Stimulated activated CD8-positive, alpha-beta memory T cell treated with anti-CD3 and anti-CD28 coated beads, Interleukin-4, amount 100 ng/mL, for 4 hours (primary cell): ENCODE measurements at places on chromosomes 3 and 15.

- no peak for DNase-seq
Observed at GRCh38 chr3:5464649-5465048, 277.1 kb downstream of the EDEM1 start.

GRCh38 chr3:49020330-49021212 is 1.4 kb upstream of the NDUFAF3 start:
- no peak for DNase-seq

DNA sequence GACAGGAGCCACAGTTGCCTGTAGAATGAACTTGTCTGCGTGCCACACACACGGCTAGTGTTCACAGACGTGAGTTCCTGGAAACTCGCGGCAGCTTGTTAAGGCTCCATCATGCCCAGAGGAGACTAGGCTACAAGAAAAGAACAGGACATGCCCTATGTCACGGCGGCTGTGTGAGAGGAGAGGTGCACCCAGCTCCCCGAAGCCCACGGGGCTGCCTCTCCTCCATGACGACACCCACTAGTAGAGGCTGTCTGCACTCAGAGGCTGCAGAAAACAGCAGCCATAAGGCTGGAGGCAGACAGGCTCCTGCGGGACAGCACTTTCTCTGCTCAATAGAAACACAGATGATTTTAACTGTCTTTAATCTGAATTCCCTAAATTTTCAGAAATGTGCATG is 19.0 kb upstream of the OCA2 start:
- no peak for DNase-seq

- DNase-seq: no peak
Observed at GRCh38 chr15:86444527-86444926, 364.9 kb downstream of the AGBL1 start.

DNA sequence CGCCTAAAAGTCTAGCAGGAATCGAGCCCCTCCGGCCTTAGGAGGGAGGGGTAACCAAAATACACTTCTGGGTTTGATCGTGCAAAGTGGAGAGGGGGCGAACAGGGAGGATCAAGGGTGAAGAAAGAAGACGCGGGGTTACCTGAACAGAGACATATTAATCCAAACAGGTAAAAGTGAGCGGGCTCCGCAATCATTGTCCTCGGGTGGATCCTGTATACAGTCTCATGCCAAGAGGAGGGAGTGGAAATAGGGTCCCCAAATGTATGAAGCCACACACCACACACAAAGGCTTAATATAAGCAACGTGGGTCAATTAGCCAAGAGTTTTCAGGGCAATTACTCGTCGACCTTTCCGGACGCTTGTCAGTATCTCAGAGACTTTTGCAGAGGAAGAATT is 749.5 kb downstream of the ROBO1 start:
- no peak for DNase-seq
